ENCODE measurements at places on chromosomes 3 and 15.
A peak's percentile ranks its signal among the peaks of the same experiment; 100 is the strongest.

DNA sequence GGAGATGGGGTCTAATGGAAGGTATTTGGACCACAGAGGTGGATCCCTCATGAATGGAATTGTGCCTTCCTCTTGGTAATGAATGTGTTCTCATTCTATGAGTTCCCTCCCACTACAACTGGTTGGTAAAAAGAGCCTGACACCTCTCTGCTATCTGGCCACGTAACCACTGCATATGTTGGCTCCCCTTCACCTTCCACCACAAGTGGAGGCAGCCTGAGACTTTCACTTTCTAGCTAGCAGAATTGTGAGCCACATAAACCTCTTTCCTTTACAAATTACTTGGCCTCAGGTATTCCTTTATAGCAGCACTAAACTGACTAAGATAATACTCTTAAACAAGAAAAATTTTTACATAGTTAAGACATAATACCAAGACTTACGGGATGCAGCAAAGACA is 155.3 kb downstream of the NR1I2 start:
- no peak for DNase-seq

GRCh38 chr15:100311154-100311625 is 30.6 kb downstream of the ADAMTS17 start:
- DNase-seq, result no peak

DNA sequence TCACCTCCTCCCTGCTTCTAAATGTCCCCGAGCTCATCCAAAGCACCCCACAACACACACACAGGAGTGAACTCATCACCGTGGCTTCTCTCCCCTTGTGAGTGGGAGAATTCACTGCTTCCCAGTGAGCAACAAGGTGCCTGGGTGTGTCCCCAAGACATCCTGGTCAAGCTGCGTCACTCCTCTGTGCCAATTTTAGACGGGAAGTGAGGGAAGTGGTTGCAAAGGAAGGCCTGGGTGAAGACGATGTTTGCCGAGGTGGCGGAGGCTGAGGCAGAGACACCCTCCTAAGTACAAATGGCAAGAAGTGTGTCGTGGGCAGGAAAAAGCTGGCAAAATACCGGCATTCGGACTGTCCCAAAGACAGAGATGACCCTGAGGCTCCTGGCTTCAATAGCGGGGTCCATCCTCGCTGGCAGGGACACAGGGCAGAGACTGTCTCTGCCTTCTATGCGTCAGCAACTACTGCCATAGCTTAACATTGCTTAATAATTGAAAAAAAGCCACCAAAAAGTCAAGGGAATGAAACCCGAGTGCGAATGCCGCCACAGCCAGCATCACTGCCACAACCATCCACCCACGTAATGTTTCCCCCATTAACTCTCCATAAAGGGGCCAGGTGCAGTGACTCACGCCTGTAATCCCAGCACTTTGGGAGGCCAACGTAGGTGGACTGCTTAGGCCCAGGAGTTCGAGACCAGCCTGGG is 72.8 kb downstream of the VGLL4 start:
- DNase-seq, result no peak

DNA sequence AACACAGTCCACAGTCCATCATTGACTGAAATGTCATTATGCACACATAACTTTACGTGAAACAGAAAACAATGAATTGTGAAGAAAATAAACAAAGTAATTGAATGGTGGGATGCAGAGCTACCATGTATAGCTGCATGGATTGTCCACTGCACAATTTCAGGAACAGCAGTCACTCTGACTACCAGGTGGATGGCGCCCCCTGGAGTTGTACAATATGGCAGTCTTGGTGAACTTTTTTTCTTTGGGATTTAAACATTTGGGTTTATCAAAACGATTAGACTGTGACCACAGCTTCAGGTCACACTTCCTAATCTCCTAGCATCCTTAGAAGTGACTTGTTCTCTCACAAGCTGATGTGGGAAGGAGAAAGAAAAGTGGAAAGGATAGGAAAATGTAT is 48.9 kb upstream of the TCF12 start:
- DNase-seq, result peak; percentile 30

DNA sequence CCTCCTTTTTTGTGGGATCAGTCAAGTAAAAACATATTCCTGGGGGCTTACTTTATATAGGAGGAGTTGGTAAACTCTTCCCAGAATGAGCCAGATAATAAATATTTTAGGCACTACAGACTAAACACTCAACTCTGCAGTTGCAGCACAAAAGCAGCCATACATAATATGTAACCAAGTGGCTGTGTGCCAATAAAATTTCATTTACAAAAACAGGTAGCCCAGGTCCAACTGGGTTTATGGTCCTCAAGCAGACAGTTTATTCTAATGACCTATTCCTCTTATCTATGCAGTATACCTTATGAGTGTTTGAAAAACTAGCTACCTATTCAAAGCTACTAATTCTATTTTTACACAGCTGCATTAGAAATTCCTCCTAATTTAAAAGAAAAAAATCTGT is 61.8 kb downstream of the FAIM start:
- DNase-seq, result no peak

DNA sequence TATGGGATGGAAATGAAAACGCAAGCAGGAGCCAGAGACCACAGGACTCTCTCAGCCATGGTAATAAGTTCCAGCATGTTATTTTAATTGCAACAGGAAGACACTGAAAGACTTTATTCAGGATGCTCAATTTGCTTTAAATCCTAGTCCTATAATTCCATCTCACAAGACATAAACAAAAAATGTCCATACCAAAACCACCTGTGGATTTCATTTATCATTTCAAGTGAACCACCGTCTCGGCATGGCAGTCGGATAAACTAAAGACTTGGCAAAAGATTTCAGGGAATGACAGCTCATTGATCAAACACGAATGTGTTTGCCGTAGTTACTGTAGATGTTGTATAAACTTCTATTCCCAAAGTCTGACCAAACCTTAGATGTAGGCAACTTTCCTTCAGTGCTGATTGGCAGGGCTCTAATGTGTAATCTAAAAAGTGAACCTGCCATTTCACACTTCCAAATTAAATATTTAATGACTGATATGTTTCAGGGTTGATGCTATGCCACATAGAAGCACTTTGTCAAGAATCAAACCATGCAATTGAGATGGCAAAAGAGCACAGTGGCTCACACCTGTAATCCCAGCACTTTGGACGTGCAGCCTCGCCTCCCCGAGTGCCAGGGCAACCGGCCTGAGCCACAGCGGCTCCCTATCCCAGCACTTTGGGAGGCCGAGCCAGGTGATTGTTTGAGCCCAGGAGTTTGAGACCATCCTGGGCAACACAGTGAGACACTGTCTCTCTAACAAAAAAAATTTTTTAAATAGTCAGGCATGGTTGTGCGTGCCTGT is 331.7 kb downstream of the MAGI1 start:
- DNase-seq, result no peak

GRCh38 chr15:97078591-97078990 is 748.1 kb downstream of the NR2F2 start:
- no peak for DNase-seq

GRCh38 chr15:42528970-42529369 is 19.6 kb downstream of the LRRC57 start:
- DNase-seq, result no peak

- DNase-seq, result no peak
Measured at GRCh38 chr3:193831495-193832455, 238.8 kb downstream of the OPA1 start.

DNA sequence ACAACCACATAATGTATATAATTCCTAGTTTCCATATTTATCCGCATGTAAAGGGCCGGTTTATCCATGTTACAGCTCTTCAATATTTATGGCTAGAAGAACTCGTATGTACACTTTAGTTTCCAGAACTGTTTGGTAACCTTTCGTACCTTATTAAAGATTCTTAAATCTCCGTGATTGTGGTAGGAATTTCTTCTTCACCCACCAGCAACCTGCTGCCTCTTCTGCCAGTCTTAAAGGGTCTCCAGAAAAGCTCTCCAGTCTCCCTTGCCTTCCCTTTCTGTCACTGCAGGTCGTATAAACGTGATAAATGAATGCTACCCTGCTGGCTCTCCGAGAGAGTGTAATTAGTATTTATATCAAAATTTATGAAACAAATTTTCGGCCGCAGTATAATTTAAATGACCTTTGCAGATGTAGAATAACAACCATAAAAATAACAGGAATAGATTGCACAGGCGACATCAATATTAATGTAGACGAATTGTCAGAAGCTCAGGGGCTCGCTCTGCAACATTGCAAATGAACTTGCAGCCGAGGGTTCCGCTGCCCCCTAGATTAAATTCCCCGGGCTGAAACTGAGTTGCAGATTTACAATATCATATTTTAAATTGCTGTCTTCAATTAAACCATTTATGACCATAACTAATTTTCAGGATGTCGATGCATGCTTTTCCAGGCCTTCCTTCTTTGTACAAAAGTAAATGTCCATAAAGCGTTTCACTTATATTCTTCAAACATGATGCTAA is 5.4 kb downstream of the ZIC1 start:
- peak; percentile 24 for DNase-seq

DNA sequence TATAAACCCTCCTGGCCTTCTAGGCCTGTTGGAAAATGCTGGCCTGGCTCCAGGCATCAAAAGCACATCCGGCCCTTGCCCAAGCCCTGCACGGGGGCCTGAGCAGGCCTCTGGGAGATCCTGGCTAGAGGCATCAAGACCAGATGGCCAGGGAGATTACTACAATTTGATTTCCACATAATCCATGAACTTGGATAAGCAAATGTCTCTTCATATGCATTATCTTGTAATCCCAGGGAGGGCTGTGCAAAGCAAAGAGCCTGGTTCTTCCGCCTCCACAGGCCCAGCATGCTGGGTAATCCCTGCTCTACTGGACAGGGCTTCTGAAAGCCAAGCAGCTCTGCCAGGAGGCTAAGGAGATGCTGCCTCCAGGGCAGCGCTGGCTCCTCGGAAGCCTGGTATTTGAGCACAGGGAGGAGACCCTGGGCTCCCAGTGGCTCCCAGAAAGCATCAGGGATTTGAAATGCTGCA is 18.2 kb downstream of the MRPL46 start:
- DNase-seq, result no peak

GRCh38 chr3:182979103-182979673 is 1.1 kb downstream of the DCUN1D1 start:
- no peak for DNase-seq

- peak; percentile 89 for DNase-seq
Measured at GRCh38 chr3:120688121-120688520, 6.1 kb upstream of the HGD start.

- DNase-seq, result no peak
Measured at GRCh38 chr15:84785053-84785452, 32.1 kb upstream of the ALPK3 start.

- peak; percentile 68 for DNase-seq
Measured at GRCh38 chr3:27467545-27467944, 16.6 kb downstream of the SLC4A7 start.

DNA sequence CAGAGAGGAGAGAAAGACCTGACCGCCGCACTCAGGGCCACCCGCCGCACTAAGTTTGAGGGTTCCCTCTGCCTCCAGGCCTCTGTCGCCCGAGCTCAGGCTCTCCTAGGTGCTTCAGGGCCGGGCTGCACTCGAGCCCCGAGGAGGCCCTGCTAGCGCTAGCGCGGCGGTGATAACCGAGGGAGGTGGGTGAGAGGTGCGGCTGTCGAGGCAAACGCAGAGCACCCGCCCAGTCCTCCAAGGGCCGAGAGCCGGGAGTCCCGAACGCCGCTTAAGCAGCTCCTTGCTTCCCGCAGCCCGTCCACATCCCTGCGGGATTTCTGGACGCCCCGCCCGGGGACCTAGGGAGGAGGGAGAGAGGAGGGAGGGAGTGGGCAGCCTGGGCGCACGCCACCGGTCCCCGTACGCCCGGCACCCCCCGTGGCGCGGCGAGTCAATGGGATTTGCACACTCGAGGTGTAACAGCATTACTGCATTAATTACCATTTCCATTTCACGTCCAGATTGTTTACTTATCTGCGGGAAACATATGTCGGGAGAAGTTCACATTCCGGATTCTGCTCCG is 6.8 kb downstream of the SOX14 start:
- DNase-seq, result no peak

GRCh38 chr15:35690698-35691116 is 144.7 kb upstream of the DPH6 start:
- peak; percentile 81 for DNase-seq
